Kidney (tissue), 22 donors: ENCODE measurements at places on chromosomes 1 and 21. TPM values are rescaled to one million over a fixed set of nuclear protein-coding genes. Genes with fewer than 3 reads are reported as not detected.
A peak's percentile ranks its signal among the peaks of the same experiment; 100 is the strongest.

DNA sequence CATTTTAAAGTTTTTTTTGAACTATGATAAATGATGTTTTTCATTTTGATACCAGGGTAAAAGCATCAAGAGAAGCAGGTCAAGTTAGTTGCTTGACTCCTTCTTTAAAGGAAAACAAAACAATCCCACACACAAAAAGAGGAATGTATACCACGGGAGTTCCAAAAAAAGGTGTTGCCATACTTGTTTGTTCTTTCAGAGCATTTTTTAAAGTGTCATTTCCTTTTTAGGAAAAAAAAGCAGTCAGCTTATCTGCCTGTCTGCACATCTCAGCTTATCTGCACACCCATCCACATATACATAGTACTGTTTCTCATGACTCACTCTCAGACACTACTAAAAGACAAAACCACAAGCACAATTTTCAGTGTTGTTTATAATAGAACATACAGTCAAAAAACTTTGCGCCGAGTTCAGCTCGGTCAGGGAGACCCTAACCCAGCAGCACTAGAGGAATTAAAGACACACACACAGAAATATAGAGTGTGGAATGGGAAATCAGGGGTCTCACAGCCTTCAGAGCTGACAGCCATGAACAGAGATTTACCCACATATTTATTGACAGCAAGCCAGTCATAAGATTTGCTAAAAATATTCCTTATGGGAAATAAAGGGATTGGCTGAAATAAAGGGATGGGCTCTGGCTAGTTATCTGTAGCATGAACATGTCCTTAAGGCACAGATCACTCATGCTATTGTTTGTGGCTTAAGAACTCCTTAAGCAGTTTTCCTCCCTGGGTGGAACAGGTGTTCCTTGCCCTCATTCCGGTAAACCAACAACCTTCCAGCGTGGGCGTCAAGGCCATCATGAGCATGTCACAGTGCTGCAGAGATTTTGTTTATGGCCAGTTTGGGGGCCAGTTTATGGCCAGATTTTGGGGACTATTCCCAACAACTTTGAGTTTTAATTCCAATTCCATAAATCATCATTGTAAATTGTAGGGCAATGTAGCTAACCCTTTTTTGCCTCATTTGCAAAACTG, 11.4 kb upstream of the MNDA start:
- DNase-seq, result no peak

The PADI2 gene
- polyA plus RNA-seq, result 11.7 TPM

The PLEKHG5 gene
- polyA plus RNA-seq, result 4.4 TPM

- DNase-seq, result no peak
These were observed 330.3 kb downstream of the ZNF326 start for GRCh38 chr1:90325168-90325567.

The NASP gene
- 49.5 TPM for polyA plus RNA-seq

GRCh38 chr21:32726839-32727686, 750 bp downstream of the SYNJ1 start:
- DNase-seq, result peak; percentile 52

- no peak for DNase-seq
These were observed 36.4 kb upstream of the PRSS38 start for GRCh38 chr1:227779021-227779441.

DNA sequence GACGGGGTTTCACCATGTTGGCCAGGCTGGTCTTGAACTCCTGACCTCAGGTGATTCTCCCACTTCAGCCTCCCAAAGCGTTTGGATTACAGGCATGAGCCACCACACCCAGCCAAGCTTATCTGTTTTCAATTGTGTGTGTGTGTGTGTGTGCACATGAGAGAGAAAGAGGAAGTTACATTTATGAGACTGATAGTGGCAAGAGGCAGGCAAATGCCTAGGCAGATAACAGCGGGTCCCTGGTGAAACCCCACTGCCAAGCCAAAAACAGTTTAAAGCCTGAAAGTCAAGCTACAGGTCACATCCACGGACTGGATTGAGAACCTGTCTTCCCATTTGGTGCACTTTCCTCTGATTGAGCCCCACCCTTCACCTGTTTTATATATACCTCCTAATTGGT, 35.1 kb upstream of the IFNGR2 start:
- DNase-seq, result no peak

The FAM167B gene
- polyA plus RNA-seq, result 84.8 TPM

DNA sequence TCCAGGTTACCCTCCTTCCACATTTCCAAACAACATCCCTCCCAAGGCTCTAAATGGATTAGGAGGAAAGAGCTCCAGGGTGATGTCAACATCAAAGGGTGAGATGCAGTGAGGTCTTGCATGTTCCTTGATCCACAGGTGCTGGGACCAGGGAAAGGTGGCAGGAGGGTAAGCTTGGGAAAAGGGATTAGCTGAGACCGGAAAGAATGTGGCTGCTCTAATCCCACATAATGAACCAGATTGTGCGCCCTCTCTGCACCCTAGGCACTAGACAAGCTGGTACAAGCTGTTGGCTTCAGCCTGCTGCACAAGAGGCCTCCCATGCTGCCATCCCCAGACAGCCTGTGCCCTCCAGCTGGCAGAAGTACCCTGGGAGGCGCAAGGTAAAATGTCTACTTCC, 34.9 kb downstream of the PLXNA2 start:
- no peak for DNase-seq

- DNase-seq, result no peak
These were observed 3.2 kb downstream of the SELENBP1 start for GRCh38 chr1:151369302-151369610.

- DNase-seq, result no peak
These were observed 39.1 kb upstream of the IGSF5 start for GRCh38 chr21:39705849-39706248.
